CD4-positive, CD25-positive, alpha-beta regulatory T cell (primary cell): ENCODE measurements at places on chromosomes 11 and 22. TPM values are rescaled to one million over a fixed set of nuclear protein-coding genes. Genes with fewer than 3 reads are reported as not detected.

The KRTAP5-8 gene
- polyA plus RNA-seq: not detected

The SMIM35 gene
- polyA plus RNA-seq: 1.9 TPM

The MUC2 gene
- polyA plus RNA-seq: not detected

The GSTT2B gene
- not detected for polyA plus RNA-seq

The CABP4 gene
- polyA plus RNA-seq: 1.2 TPM

The NFAM1 gene
- polyA plus RNA-seq: not detected
